CD4-positive, alpha-beta T cell (primary cell): ENCODE measurements at places on chromosomes 4 and X.

GRCh38 chrX:68498508-68499379, at the start of gene YIPF6:
YIPF6 (plus strand) TSS chrX:68499051; CDS start chrX:68499067, 16 bp downstream.
- H3K36me3 ChIP-seq = no peaks in the 10 kb centered on the region
- peak within 1 kb of the TSS; percentile 92 for H3K4me3 ChIP-seq
- H3K27ac ChIP-seq = peak within 1 kb of the TSS; percentile 77
- peak; percentile 36 for DNase-seq
- H3K4me1 ChIP-seq = peaks cover 14% of the 10 kb centered on the region
- H3K27me3 ChIP-seq = no peaks in the 10 kb centered on the region

DNA sequence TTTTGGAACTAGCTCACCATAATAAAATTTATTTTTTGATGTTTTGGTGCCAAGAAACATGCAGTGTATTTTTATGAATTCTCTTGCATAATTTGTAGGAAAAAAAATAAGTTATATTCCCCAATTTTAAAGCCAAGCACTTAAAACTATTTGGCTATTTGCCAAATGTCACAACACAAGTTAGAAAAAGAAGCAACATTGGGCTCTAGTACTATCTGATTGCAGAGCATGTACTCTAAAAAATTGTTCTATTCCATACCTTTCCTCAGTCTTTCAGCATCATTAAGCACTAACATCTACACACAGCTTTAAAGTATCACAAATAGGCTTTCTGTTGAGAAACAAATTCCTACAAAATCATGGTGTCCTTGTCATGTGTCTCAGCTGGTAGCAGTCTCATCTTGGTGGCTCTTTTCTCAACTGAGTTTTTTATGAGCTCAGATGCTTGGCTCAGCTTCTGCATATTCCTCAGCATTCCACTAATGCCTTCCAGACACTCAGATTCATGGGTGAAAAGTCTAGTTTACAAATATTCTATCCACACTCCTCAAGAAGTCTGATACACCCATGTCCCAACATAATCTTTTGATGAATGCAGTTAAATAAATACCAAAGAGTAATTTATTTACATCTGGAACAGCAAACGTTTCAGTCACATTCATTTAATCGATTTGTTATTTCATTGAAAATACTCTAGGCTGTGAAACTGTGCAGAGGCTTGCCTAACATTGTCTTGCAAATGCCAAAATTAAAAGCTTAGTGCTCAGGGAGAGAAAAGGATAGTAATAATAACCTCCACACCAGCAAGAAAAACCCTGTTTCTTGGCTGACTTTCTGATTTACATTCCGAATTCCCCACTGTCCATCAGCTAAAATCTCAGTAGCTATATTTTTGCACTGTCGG, 2209.9 kb downstream of the PCDH7 start:
- no peak overlapping the region for H3K4me3 ChIP-seq
- no peaks in the 10 kb centered on the region for H3K27me3 ChIP-seq
- no peaks in the 10 kb centered on the region for H3K4me1 ChIP-seq
- no peak for DNase-seq
- H3K36me3 ChIP-seq = no peaks in the 10 kb centered on the region

DNA sequence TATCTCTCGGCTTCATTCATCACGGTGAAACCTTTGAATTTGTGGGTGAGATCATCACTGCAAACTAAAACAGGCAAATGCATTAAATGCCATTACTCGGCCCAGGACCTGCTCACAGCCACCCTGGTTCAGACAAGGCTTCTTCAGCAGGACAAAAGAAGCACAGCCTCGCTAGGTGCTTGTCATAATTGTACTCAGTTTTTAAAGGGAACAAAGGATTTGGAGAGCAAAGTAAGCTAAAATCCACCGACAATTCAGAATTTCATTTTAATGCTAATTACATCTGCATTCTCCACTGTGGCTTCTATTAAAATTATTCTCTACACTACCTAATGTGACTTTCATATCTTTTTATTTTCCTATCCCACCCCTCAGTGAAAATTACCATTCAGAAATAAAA, 57.0 kb downstream of the PCYT1B start:
- H3K4me1 ChIP-seq = no peaks in the 10 kb centered on the region
- H3K36me3 ChIP-seq = no peaks in the 10 kb centered on the region
- no peak overlapping the region for H3K4me3 ChIP-seq
- no peaks in the 10 kb centered on the region for H3K27me3 ChIP-seq
- no peak overlapping the region for H3K27ac ChIP-seq
- DNase-seq = no peak

- DNase-seq = no peak
- H3K36me3 ChIP-seq = no peaks in the 10 kb centered on the region
- H3K27me3 ChIP-seq = no peaks in the 10 kb centered on the region
- no peak overlapping the region for H3K4me3 ChIP-seq
- H3K27ac ChIP-seq = no peak overlapping the region
- H3K4me1 ChIP-seq = no peaks in the 10 kb centered on the region
Observed at GRCh38 chr4:27819246-27819645, 958.6 kb downstream of the STIM2 start.

DNA sequence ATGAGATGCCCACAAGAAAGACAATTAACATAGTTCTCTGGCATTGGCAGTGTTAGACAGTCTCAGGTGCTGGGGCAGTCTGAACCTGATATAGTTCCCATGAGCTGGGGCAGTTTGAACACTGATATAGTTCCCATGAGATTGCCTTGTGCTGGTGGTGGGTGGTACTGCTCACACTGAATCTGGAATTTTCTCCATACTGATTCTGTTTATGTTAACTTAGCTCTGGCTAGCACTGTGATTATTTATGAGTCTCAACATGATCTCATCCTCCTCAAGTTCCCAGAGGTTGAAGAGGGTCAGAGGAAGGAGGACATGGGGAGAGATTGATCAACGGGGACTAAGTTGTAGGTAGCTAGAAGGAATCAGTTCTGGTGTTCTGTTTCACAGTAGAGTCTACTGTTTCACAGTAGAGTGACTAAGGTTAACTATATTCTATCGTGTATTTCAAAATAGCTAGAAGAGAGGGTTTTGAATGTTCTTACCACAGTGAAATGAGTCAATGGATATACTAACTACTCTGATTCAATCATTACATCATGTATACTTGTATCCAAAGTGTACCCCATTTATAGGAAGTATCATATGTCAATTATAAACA, 379.9 kb downstream of the ADAM29 start:
- DNase-seq = no peak
- no peaks in the 10 kb centered on the region for H3K36me3 ChIP-seq
- H3K27ac ChIP-seq = no peak overlapping the region
- no peaks in the 10 kb centered on the region for H3K4me1 ChIP-seq

DNA sequence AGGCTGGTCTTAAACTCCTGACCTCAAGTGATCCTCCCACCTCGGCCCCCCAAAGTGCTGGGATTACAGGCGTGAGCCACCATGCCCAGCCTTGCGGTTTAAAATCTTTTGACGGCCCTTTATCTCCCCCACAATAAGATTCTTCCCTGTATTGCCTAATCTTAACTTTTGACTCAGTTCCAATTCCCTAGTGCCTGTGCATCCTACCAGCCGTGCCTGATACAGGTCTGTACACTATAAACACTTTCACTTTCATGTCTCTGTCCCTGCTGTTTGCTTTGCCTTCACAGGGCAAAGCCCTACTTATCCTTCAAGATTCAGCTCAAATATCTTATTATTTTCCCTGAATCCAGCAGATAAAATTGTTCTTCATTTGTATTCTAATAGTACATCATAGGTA, 74.6 kb downstream of the WDR44 start:
- no peaks in the 10 kb centered on the region for H3K4me1 ChIP-seq
- DNase-seq = no peak
- peaks cover 5% of the 10 kb centered on the region for H3K36me3 ChIP-seq
- H3K4me3 ChIP-seq = no peak overlapping the region
- no peak overlapping the region for H3K27ac ChIP-seq

DNA sequence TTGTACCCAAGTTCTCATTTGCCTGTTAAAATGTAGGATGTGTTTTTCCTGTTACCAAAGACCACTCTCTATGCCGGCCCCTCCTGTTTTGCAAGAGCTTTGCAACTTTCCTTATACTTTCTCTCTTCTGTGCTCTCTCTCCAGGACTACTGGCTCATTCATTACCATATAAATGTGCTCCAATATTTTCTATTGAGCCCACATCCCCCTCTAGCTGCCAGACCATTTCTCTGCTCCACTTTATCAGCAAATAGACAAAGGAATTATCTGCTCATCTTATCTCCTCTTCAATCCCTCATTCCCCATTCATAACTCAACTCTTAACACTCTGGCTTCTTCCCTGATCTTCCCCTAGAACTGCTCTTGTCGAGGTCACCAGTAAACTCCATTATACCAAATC, 33.6 kb downstream of the RPGR start:
- no peak overlapping the region for H3K4me3 ChIP-seq
- no peak overlapping the region for H3K27ac ChIP-seq
- DNase-seq = no peak
- no peaks in the 10 kb centered on the region for H3K4me1 ChIP-seq

GRCh38 chr4:152417673-152418072, 118.2 kb downstream of the FBXW7 start:
- no peak overlapping the region for H3K27ac ChIP-seq
- H3K27me3 ChIP-seq = no peaks in the 10 kb centered on the region
- H3K4me3 ChIP-seq = no peak overlapping the region
- H3K4me1 ChIP-seq = no peaks in the 10 kb centered on the region

DNA sequence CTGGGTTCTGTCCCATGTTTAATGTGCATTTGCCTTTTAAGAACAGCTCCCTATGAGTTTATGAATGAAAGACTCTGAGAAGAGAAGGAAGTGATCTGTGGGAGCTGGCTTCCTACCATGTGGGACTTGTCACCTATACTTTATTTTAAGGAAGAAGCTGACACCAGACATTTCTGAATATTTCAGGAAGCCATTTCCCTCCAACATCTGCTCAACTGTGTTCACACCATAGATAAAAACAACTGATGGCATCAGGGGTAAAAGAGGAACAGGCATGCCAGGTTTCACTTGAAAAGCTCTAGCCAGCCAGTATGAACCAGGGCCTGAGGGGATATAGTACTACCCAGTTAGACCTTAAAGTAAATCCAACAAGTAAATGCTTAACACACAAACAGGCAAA, 116.0 kb downstream of the COL4A6 start:
- H3K27ac ChIP-seq = no peak overlapping the region
- DNase-seq = no peak
- no peak overlapping the region for H3K4me3 ChIP-seq
- H3K36me3 ChIP-seq = no peaks in the 10 kb centered on the region
- H3K4me1 ChIP-seq = no peaks in the 10 kb centered on the region

DNA sequence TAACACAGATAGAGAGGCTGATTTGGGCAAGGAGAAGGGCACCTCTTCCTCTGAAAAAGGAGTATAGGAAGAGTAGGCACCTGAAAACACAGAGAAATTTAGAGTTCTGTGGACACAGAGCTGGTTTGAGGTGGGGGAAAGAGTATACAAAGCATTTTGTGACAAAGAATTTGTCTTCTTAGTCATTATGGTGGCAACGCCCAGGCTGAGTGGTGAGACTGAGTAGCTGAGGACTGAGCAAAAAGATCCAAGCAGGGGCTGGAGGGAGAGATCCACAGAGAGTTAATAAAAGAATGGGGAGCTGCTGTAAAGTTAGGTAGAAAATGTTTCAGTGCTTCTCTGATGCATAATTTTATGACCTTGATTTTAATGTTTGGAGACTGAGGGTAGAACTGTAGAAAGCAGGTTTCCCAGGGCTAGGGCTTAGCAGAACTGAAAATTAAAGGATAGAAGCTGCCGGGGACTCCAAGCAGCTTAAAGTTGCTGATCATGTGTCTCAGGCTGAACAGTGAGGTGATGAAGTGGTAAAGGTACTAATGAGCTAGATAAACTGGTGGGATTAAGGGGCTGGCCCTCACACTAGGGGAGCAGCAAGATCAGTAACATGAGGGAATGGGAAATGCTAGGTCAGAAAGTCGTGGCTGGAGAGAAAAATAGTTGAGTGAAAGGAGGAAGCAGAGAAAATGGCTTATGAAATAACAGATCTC, 118.9 kb downstream of the CEP44 start:
- no peaks in the 10 kb centered on the region for H3K36me3 ChIP-seq
- no peak for DNase-seq
- H3K4me3 ChIP-seq = no peak overlapping the region
- no peaks in the 10 kb centered on the region for H3K4me1 ChIP-seq

GRCh38 chr4:80188457-80188800, 8.9 kb upstream of the PRDM8 start:
- H3K4me3 ChIP-seq = no peak overlapping the region
- H3K36me3 ChIP-seq = peaks cover 4% of the 10 kb centered on the region
- no peak overlapping the region for H3K27ac ChIP-seq
- DNase-seq = no peak

DNA sequence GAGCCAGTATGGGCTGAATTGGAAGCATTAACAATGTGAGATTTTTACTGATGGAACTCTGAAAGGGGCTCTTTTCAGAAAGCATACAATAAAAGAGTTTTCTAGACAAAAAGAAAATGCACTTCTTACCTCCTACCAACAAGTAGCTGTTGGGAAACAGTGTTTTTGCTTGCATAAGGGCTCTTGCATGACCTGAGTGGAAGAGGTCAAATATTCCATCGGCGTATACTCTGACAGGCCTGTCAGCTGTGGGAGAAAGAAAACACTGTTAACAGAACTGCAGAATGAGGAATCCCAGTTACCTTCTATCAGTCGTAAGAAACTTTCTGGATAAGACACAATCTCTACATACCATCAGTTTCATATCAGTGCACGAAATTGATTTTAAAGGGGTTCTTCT, 39.5 kb downstream of the PCYT1B start:
- H3K27ac ChIP-seq = no peak overlapping the region
- no peaks in the 10 kb centered on the region for H3K36me3 ChIP-seq
- H3K4me3 ChIP-seq = no peak overlapping the region

DNA sequence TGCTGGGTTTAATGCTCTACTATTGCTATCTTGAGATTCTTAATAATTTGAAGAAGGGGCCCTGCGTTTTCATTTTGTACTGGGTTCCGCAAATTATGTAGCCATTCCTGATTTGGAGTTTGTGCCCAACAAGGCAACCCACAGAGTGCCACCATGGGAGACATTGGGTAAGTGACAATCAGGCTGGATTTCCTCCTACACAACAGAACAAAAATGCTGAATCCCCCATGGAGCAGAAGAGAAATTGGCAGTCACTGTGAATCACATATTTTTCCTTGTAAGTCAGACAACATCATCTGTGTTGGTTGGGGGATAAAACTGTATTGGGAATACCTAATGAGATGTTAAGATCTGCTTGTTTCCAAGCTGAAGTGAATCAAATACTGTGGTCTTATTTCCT, 80.9 kb downstream of the CNGA2 start:
- no peak overlapping the region for H3K4me3 ChIP-seq
- H3K4me1 ChIP-seq = no peaks in the 10 kb centered on the region
- no peaks in the 10 kb centered on the region for H3K36me3 ChIP-seq
- H3K27me3 ChIP-seq = no peaks in the 10 kb centered on the region

GRCh38 chrX:138908577-138908976, 197.1 kb upstream of the FGF13 start:
- H3K27ac ChIP-seq = no peak overlapping the region
- H3K27me3 ChIP-seq = no peaks in the 10 kb centered on the region
- no peaks in the 10 kb centered on the region for H3K4me1 ChIP-seq
- H3K4me3 ChIP-seq = no peak overlapping the region
- no peaks in the 10 kb centered on the region for H3K36me3 ChIP-seq

DNA sequence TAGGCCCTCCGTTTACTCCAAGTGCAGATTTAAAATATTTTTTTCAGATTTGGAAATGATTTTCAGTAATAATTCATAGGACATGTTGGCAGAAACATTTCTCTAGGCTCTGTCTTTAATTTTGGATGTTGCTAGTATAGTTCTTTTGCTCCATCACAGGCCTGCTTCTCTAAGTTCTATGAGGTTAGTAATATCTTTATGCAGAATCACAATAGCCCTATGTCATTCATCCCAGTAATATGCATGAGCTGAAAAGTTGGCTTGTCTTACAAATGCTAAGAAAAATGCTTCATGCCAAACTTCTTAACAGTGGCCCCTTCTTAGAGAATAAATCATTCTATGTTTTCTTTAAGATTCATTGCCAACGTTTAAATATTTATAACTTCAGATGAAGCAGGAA, 148.3 kb upstream of the TLL1 start:
- no peaks in the 10 kb centered on the region for H3K36me3 ChIP-seq
- H3K4me3 ChIP-seq = no peak overlapping the region
- no peak overlapping the region for H3K27ac ChIP-seq
